ENCODE measurements at places on chromosomes 1 and 21. TPM values are rescaled to one million over a fixed set of nuclear protein-coding genes. Genes with fewer than 3 reads are reported as not detected.

Gene BCAR3
- total RNA-seq = 24.5 TPM

Gene FMO5
- 0.59 TPM for total RNA-seq

Gene GJA9
- not detected for total RNA-seq

Gene TNFSF4
- total RNA-seq = 15.5 TPM

Gene SYTL1
- total RNA-seq = 0.89 TPM

Measured in bronchus fibroblast of lung (primary cell).